ENCODE measurements at places on chromosomes 1 and 21. TPM values are rescaled to one million over a fixed set of nuclear protein-coding genes. Genes with fewer than 3 reads are reported as not detected.

DNA sequence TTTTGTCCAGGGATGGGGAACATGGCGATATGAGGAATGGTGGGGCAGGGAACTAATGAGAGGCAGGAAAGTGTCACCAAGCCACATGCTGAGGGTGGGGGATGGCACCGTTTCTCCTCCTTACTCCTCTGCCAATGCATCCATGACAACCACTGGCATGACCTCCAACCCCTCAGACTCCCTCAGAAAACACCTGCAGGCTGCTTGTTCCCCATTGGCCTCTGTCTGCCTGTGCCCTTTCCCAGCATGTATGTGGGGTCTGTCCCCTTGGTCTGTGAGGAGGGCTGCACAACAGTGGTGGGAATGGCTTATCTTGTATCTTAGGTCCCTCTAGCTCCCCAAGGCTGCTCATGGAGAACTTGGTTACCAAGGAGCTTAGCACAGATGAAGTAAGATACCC, 137.2 kb upstream of the NGF start:
- DNase-seq, result no peak

- DNase-seq, result no peak
Observed at GRCh38 chr21:45433911-45434644, 29.1 kb downstream of the COL18A1 start.

DNA sequence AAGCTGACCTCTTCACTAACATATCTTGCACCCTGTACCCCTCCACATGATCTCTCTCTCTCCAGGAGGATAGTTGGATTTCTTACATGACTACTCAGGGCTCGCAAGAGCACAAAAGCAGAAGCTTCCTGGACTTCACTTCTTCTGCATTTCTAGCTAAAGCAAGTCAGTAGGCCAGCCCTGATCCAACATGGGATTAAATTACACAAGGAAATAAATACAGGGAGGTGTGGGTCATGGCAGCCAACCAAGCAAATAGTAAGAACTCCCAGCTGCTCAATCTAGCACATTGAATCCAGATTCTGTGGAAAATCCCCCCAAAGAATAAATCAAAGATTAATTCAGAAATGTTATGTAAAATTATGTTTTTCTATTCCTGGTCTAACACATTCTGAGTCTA, 33.3 kb downstream of the KLHDC7A start:
- DNase-seq, result no peak

DNA sequence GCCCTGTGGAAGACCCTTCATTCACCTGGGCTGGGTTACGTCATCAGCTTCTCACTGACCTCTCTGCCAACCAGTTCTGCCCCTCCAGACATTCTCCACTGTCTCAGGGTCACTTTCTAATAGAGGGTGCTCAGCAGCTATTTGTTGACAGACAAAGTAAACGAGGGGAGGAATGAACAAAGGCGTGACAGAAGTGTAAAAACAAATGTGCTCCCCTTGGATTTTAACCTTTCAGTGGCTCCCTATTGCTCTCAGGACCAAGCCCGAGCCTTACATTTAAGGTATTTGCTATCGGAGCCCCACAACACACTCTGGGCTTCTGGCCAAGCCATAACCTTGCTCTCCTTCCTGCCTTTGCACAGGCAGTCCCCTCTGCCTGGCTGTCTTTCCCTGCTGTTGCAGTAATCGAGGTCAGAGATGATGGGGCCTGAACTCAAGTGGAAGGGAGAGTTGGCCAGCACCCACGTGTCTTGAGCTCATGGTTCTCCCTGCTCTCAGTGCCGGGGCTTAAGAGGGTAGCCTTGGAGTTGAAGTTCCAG, 9.3 kb upstream of the MARCKSL1 start:
- DNase-seq, result no peak

DNA sequence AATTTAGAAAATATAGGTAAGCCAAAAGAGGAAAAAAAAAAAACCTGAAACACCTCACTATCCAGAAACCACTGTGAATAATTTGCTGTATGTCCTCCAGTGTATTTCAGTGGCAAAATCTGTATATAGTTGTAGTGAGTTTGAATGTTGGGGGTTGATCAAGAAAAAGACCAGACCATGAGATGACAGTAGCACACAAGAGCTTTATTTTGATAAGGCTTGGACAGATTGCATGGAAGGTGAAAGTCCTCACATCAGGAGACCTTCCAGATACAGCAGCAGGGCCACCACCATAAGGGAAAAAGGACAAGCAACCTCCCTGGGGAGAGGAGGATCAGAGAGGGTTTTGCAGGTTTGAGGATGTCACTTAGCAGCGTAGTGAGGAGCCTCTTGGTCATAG, 16.2 kb upstream of the C1orf115 start:
- no peak for DNase-seq

Gene IFI44L
- total RNA-seq, result 10.8 TPM

DNA sequence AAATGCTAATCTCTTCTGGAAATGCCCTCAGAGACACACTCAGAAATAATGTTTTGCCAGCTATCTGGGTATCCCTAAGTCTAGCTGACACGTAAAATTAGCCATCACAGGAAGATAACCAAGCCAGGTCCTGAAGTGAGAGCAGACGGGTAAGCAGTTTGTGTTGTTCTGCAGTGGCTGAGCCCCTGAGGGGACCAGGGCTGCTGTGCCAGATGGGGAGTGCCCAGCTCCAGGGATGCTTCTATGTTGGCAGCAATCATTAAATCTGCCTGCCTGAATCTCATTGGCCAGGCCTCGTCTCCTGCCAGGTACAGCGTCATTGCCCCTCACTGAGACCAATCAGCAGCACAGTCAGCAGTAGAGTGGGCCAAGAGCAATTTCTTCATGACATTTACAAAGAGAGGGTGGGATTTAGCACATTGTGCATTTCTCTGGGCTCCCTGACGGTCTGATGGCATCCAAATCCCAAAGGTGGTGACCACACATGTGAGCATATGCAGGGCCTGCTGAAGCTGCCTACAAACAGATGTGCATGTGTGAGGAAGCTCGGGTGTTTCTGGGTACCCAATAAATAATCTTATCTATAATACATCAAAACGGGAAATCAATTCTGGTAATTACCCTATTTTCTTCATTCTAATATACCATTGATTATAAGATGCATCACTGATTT, 58.7 kb upstream of the LRRN2 start:
- DNase-seq, result no peak

GRCh38 chr21:31456201-31456600, 112.1 kb upstream of the TIAM1 start:
- DNase-seq, result no peak

- DNase-seq, result no peak
Observed at GRCh38 chr1:36561361-36561724, 78.6 kb upstream of the CSF3R start.

- DNase-seq, result no peak
Observed at GRCh38 chr1:84611796-84612195, 37.6 kb upstream of the CTBS start.

Gene HES5
- 7.8 TPM for total RNA-seq

DNA sequence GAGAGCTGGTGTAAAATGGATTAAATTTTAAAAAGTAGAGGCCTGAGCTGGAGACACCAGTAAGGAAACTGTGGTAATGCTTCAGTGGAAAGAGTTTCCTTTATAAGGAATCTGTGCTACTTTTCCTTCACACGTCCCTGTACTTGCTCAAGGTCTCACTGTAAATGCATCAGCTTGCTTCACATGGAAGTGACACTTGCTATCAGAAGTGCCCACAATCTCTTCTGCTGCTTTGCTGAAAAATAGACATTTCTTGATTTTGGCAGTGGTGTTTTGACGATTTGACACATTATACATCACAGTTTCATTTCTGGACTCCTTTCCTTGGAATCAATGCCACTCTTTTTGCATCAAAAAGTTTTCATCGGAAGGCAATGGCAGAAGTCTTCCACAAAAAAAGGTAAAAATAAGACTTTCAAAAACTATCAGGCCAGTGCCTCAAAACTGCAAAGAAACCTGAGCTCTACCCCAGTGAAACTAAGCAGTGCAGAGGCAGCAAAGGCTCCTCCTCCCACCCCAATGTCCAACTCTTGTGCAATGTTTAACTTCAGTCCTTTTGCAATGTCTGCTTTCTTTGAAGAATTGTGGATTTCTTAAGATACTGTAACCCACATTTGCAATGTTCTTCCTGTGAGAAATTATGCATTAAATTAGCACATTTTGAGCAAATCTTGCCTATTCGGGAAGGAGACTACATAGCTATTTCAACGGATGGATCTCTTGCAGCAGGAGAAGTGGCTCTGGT, 18.4 kb upstream of the TSPAN2 start:
- DNase-seq, result no peak

DNA sequence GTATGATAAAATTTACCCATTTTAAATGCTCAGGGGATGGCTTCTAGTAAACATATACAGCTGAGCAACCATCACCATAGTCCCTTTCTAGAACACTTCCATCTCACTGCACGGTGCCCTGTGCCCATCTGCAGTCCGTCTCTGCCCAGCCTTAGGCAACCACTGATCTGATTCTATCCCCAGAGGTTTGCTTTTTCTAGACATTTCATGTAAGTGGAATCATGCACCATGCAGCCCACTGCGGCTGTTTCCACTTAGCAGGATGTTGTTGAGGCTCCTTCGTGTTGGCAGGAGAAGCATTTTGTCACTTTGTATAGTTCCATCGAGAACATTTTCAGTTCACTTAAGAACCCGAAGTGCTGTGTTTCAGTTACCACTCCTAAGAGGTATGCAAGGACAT, 27.8 kb upstream of the VAMP3 start:
- DNase-seq, result no peak

DNA sequence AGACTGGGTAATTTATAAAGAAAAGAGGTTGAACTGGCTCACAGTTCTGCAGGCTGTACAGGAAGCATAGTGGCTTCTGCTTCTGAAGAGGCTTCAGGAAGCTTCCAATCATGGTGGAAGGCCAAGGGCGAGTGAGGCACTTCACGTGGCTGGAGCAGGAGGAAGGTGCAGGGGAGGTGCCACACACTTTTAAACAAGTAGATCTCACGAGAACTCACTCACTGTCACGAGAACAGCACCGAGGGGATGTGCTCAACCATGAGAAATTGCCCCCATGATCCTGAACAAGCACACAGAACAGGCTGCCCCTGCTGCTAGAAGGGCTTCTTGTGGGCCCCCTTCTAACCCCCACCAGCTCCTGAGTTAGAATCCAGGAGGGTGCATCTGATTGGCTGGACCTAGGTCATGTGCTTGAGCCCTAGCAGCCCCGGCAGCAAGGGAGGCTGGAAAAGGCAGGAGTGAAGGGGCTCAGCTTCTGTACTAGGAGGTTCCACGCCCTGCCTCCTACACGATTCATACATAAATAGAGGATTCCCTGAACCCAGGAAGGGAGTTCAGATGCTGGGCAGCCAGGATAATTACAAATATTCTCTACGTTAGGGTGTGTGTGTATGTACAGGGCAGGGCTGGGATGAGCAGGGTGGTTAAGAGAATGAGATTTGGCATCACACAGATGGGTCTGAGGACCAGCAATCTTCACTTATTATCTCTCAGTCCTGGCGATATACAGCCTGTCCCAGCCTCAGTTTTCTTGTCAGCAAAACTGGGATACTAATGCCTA, 72.8 kb upstream of the ATP5PO start:
- DNase-seq, result no peak

- DNase-seq, result no peak
Observed at GRCh38 chr1:25544819-25545218, 1.4 kb downstream of the LDLRAP1 start.

GRCh38 chr1:5473268-5473667, 519.0 kb downstream of the NPHP4 start:
- no peak for DNase-seq
